ENCODE measurements at places on chromosomes 3 and 15. TPM values are rescaled to one million over a fixed set of nuclear protein-coding genes. Genes with fewer than 3 reads are reported as not detected.

DNA sequence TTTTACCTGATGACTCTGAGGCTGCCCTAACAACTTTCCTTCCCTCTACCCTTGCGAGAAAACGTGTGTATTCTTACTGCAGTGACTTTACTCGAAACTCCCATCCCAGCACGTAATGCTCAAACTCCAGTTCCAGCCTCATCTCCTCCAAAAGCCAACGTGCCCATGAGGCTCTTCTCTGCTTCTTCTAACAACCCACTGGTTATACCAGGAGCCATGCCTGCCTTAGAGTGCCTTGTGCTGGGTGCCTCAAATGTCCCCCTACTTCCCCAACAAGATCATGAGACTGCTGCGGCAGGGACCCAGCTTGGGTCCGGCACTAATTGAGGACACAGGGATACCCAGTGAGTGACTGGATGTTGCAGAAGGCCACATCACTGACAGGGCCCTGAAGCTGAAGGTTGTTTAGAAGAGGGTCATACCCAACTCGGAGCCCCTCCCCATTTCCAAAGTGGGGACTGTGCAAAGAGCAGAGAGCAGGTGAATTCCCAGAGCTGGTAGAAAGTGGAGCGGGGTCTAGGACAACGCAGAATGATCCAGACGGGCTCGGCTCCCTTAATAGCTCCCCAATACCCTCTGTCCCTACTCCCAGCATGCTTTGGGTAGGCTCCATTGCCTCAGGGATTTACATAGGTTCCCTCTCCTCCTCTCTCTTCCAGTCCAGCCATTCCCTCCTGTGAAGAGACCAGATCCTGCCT is 71.4 kb downstream of the BDH1 start:
- DNase-seq = no peak

CCPG1 gene
- 9.5 TPM for polyA plus RNA-seq

DNA sequence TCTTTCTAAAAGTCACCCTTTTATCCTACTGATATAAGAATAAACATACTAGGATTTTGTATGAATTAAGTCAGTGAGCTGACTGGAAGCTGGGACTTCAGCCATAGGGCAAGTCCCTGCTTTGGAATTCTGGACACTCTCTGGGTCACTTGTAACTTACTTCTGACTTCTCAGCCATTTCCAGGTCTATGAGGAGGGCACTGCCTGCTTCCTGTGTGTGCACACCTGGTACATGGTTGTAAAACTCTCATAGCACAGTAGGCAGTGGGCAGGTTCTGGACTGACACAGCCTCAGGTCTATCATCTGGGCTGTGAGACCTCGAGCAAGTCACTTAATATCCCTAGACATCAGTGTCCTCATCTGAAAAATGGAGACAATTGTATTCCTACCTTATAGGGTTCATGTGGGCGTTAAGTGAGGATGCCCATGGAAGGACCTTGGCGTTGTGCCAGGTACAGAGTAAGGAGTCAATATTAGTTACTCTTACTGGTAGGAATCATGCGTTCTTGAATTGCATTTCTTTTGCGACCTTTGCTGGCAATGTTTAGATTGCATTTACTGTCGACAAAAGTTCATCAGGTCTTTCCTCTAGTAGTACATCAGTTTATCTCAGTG is 27.5 kb upstream of the TGM5 start:
- no peak for DNase-seq

DNA sequence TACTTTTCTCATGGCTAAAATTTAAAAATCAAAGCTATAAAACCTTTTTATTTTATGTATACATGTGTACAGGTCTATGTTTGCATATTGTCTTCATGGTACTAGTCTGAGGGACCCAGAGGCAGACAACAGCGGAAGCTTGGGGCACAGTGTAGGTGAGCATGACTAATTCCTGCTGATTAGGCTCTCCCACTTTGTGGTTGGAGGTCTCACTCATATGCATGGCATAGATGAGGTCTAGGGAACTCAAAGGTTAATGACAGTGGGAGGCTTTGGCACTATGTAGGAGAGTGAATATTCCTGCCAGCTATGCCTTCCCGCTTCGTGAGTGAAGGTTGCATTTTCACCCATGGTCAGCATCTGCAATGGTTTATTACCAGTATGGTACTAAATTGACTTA is 47.5 kb upstream of the AADACL2 start:
- peak; percentile 24 for DNase-seq

- no peak for DNase-seq
These were observed 9.2 kb downstream of the CTXND1 start for GRCh38 chr15:80242802-80243201.

DNA sequence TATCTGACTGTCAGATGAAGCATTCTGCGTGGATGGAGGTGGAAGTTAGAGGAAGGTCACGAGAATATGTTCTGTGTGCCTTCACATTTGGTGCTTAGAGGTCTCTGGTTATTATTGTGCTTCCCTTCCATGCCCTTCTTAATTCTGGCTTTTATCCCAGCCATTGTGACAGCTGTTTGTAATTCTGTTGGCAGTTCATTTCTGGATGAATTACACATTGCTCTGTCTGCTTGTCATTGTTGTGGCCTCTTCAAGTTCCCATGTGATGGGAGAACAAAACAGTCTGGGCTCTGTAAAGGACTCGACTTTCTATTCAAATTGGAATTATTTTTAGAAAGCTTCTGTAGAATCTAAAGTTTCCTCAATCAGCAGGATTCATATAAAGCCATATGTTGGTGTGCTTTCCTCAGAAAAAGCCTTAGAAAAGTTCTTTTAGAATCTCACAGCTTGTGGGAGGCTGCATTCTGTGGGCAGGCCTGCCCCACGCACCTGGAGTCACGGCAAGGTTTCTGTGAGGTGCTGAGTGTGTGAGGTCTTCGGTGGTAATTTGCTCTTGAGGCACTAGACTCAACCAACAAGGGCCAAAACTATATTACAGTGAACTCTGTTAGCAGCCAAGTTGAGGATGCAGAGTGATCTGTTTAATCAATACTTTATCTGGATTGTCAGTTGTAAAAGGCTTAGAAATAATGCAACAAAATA is 397.4 kb upstream of the AZI2 start:
- no peak for DNase-seq

DNA sequence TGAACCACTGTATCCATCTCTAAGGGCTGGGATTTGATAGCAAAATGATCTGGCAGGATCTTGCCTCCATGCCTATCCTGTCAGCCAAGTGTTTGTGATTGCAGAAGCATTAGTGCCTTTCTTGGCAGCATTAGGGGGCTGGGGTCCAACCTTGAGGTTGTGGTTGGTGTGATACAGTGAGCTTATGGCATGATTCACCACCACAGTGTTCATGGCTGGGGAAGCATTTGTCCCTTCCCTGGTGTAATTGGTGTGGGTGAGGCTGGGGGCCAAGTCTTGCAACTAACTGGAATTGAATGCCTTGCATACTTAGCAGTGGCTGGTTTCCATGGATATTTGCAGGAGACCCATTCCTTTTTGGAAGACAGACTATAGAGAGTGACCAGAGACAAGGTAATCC is 271.0 kb upstream of the TBL1XR1 start:
- no peak for DNase-seq

HTR3E gene
- 2.7 TPM for polyA plus RNA-seq

TEX55 gene
- polyA plus RNA-seq = not detected

GPR160 gene
- polyA plus RNA-seq = 55.9 TPM

DNA sequence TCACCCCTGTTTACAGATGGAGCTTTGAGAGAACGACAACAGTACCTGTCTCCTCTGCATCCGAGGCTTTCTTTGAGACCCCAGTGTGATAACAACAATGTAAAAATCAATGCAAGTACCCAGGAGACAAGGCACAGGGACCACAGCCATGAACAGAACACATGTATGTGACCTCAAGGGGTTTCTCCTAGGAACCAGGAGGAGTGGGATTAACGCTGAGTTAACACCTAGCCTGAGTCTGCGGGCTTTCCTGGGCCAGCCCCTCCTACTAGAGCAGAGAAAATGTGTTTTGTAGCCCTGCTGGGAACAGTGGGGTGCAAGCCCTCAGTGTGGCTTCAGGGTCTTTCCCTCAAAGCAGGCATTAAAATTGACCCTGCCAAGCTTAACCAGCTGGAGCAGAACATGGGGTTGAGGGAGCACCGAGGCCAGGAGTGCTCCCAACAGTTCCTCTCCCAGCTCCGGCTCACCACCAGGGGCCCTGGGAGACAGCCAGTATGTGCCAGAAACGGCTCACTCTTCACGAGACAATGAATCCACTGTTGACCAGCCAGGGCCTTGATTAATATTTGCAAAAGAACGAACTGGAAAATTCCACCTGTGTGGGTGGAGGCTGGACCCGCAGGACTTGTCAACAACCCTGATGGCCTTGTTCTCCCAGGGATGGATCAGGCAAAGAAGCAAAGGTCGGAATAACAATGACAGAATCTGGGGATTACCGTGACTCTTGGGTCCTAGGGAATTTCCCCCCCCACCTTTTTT is 3.6 kb downstream of the CHDH start:
- DNase-seq = peak; percentile 89

GRCh38 chr15:39587731-39588530 is 7.1 kb downstream of the THBS1 start:
- no peak for DNase-seq

Data from small intestine (tissue), 16 donors.